ENCODE measurements at places on chromosomes 2 and 18. TPM values are rescaled to one million over a fixed set of nuclear protein-coding genes. Genes with fewer than 3 reads are reported as not detected.

- no peak for DNase-seq
These were observed 511.3 kb downstream of the FBXO15 start for GRCh38 chr18:73636355-73636754.

- no peak for DNase-seq
These were observed 56.7 kb upstream of the MSTN start for GRCh38 chr2:190119257-190119656.

The CXCR4 gene
- total RNA-seq: not detected

- peak; percentile 48 for DNase-seq
These were observed 25.3 kb upstream of the GCC2 start for GRCh38 chr2:108423502-108424251.

DNA sequence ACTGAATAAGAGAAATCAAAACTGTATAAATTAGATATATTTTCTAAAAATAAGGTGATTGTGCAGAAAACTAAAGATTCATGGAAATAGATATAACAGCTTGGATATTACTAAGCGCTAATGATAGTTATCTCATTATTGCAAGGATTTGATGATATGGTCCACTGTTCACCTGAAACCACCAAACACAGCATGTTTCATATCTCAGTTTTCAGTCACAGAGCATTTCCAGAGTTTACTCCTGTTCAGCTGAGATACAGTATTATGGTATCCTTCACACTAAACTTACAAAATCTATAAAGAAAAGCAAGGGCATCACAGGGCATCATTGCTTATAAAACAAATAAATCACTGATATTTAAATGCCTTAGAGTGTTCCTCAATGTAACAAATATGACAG is 591.6 kb downstream of the ERBB4 start:
- no peak for DNase-seq

DNA sequence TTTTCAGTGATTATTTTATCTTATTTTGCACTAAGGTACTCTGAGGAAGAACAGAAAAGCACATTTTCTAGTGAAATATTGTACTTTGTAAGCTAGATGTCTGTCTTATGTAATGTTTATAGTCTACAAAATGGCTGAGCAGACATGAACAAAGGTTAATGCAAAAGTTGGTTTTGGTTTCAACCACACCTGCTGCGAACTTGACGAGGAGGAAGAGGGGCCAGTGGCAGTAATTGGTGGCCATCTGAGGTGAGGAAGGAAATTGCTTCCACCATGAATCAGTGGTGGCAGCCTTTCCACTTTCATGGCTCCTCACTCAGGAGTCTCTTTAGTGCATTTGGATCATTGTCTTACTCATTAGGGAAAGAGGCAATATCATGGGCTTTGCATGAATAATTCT is 894.2 kb downstream of the CNTNAP5 start:
- no peak for DNase-seq

- no peak for DNase-seq
These were observed 390.4 kb upstream of the CELF4 start for GRCh38 chr18:37956020-37956419.

DNA sequence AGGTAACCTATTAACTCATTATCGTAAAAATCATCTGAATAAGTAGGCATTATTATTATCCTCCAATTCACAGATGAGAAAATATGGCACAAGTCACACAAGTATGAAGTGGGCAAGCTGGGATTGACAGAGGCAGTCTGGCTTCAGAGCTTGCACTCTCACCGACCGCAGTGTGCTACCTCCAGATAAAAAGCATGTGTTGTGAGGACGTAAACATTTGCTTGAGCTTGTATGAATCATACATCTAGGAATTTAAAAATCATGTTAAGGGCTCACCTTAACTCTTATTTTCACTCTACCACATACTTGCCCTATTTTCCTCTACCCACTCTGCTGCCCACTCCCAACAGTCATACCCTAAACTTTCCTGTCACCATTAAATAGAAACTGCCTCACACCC is 65.3 kb upstream of the AMMECR1L start:
- DNase-seq: no peak

DNA sequence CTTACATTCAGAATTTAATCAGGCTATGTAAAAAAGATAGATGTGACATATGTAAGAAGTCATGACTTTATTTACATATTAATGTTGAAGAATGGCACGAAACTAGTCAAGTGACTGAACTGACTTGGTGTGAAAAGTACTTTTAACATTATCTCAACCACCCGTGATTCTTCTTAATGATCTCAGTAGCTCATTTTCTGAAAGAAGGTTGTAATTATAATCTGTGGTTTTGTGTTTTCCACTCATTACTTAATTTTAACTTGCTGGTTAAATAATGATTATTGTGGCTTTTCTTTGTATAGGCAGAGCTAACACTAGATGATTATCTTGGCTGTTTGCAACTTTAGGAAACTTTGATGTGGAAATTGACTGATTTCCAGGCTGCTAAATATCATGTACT is 18.5 kb downstream of the KCNJ13 start:
- no peak for DNase-seq

DNA sequence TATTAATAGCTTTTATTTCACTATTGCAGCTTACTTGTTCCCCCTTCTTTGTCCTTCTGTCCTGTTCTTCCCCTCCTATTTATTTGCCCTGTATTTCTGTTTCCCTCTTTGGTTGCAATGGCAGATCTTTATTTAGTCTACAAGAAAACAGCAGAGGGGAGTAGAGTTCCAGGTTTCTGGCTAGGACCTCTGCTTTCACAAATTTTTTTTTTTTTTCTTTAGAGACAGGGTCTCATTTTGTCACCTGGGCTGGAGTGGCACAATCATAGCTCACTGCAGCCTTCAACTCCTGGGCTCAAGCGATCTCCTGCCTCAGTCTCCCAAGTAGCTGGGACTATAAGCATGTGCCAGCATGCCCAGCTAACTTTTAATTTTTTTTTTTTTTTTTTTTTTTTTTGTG is 188.1 kb upstream of the SPRED2 start:
- DNase-seq: no peak

DNA sequence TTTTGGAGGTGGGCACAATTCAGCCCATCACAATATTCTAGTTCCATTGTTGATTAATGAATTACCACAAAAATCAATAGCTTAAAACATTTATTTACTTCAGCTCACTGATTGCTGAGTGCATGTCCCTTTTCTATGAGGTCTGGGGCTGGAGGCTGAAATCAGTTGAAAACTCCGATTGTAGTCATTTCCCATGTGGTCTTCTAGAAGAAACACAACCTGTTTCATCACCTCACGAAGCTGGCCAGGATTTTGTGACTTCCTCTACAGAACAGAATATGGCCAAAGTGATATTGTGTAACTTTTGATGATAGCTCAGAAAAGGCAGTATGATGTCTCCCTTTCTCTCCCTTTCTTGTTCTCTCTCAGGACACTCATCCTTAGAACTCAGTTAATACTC is 44.1 kb upstream of the CYRIA start:
- DNase-seq: no peak

GRCh38 chr2:37342591-37343220 is 1.7 kb upstream of the QPCT start:
- DNase-seq: no peak

The CYP27A1 gene
- total RNA-seq: 16.5 TPM

The MYCN gene
- not detected for total RNA-seq

GRCh38 chr2:20330192-20330591 is 20.5 kb downstream of the PUM2 start:
- no peak for DNase-seq

- no peak for DNase-seq
These were observed 81.3 kb downstream of the CDH2 start for GRCh38 chr18:28095631-28096030.

The COL5A2 gene
- 285 TPM for total RNA-seq

DNA sequence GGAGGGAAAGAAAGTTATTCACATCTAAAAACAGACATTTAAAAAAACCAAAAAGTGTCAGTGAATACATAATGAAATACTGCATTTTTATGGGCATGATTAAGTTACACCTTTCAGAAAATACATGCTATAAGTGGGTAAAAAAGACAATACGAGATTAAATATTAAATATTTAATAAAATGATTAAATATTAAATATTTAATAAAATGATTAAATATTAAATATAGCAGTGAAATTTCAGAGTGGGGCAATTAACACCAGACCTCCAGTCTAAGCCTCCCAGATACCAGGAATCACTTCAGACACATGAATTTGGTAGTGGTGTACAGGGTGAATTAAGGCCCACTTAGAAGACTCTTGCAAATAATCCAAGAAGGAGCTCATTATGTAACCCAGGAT is 15.5 kb downstream of the RBM43 start:
- no peak for DNase-seq

DNA sequence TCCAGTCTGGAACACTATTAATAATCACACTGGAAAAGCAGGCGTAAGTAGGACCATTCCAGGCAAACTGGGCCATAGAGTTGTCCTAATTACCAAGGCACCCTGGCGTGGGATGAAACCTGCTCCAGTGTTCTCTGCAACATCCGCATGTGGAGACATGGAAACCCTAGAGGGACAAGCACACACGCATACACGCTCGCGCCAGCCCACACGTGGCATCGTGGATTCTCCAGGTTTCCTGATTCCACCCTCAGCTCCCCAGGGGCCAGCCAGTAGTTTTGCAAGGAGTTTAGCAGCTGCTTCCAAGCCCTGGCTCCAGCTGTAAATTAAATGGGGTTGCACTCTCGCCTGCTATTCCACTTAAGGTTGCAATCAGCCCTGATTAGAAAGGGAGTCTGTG is 127.7 kb downstream of the DYSF start:
- no peak for DNase-seq

DNA sequence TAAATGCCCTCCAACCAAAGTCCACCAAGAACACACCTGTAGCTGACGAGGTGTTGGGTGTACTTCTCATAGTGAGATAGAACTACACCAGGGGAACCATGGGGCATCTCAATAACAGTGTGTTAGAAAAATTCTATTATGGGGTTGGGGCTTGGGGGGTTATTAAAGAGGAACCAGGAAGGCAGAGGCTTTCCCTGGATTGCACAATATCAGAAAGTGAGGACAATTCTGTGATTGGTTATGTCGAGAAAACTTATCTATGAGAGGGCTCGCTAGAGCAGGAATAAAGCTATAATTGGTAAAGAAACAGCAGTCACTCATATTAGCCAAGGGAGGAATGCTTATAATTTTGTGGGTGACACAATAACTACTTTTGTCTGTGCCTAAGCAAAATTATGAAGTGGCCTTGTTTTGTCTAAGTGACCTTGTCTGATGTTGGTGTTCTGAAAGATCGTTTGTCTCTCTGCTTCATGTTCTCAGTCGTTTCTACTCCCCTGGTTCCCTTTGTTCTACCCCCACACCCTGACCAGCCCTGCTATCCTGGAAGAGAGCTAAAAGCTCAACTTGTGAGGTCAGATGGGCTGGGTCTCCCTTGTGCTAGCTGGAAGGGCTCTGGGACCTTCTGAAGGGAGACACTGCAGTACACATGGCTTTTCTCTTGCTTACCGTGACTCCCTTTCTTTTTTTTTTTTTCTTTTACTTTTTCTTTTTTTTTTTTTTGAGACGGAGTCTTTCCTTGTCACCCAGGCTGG is 21.6 kb upstream of the INO80C start:
- no peak for DNase-seq

GRCh38 chr18:11654736-11655605 is 34.1 kb upstream of the GNAL start:
- peak; percentile 48 for DNase-seq

- peak; percentile 66 for DNase-seq
These were observed 176.7 kb downstream of the GLI2 start for GRCh38 chr2:120912101-120912985.

DNA sequence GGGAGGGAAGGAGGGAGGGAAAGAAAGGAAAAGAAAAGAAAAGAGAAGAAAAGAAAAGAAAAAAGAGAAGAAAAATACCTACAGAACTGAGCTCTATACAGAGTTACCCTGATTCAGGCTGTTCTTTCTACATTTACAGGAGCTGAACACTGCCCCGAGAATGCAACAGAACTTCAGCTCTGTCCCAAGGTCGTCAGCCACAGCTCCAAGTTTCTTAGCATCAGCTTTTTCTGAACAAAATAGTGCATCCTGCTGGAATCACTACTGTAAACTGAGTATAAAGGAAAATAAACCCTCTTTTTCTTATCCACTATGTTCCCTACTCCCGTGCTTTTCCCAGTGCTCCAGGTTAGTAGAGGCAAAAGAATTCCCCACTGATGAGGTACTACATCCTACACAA is 4.7 kb upstream of the PPP4R1 start:
- no peak for DNase-seq

GRCh38 chr2:106658616-106659015 is 171.5 kb downstream of the CD8B2 start:
- no peak for DNase-seq

The RAPGEF4 gene
- total RNA-seq: 1.5 TPM

GRCh38 chr2:240928476-240929363 is 22.6 kb downstream of the CROCC2 start:
- no peak for DNase-seq

DNA sequence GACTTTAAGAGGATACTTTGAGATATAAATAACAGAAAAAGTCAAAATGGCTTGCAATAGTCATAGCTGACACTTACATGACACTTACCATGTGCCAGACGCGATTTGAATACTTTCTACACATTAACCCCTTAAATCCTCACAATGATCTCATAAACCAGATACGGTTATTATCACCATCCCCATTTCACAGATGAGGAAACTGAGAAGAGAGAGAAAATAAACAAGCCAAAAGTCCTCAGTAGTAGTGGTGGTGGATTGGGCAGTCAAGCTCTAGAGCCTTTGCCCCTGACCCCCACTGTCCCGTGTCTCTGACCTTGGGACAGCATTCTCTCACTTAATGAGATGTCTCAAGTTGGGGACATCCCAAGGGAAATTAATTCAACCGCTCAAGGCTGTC is 105.2 kb upstream of the TAF1B start:
- DNase-seq: no peak

DNA sequence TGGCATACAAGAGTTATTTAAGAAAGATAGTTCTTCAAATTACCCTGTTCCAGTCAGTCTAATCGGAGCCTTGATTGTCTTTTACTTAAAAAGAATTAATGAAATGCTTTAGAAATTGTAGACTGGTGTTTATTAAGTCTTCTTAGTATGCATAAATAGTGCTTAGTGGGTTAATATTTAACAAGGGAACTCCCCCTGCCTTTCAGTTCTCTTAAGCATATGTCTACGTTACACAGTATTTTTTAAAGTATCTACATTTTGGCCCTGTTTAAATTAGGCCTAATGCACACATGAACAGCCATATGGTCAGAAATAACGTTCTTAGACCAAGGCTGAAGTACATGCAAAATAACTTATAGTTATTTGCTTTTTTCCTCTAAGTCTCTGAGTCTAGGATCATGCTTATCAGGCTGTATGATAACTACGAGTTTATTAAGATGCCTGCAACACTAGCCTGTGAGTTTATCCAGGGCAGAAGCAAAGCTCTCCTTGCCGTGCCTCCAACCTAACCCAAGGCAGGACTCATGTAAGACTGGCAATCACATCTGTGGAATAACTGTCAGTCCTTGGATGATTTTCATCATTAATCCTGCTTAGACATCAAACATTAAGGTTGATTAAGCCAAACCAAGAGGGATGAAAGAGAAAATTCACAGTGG is 6.7 kb downstream of the BCL2 start:
- DNase-seq: no peak

- DNase-seq: no peak
These were observed 170.0 kb downstream of the HRH4 start for GRCh38 chr18:24630346-24630880.

The PRSS56 gene
- 2.5 TPM for total RNA-seq

The UGT1A10 gene
- not detected for total RNA-seq

The NT5DC4 gene
- not detected for total RNA-seq
